ENCODE measurements at places on chromosomes 3 and 15. TPM values are rescaled to one million over a fixed set of nuclear protein-coding genes. Genes with fewer than 3 reads are reported as not detected.

The GOLGA6L7 gene
- total RNA-seq, result not detected

The TMEM87A gene
- total RNA-seq, result 53.4 TPM

DNA sequence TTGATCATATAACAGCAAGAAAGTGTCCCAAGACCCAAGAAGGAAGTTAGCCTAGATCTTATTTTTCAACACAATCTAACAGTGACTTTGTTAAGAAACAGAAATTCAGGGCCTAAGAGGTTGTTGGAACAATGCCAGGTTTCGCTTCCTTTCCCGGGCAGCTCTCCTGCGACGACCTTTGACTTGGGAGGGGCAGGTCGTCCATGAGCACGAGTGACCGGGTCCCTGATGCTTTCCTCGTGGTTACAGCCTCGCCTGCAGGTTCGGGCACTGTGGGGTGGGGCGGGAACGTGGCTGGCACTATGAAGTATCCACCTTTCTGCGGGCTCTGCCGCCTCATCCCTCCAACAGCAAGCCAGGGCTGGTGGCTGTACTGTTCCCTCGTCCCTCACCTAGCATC lies 90.1 kb upstream of the RGMA start:
- no peak overlapping the region for H3K27ac ChIP-seq
- no peak for DNase-seq
- H3K4me3 ChIP-seq, result no peak overlapping the region
- H3K36me3 ChIP-seq, result no peaks in the 10 kb centered on the region
- no peaks in the 10 kb centered on the region for H3K27me3 ChIP-seq

DNA sequence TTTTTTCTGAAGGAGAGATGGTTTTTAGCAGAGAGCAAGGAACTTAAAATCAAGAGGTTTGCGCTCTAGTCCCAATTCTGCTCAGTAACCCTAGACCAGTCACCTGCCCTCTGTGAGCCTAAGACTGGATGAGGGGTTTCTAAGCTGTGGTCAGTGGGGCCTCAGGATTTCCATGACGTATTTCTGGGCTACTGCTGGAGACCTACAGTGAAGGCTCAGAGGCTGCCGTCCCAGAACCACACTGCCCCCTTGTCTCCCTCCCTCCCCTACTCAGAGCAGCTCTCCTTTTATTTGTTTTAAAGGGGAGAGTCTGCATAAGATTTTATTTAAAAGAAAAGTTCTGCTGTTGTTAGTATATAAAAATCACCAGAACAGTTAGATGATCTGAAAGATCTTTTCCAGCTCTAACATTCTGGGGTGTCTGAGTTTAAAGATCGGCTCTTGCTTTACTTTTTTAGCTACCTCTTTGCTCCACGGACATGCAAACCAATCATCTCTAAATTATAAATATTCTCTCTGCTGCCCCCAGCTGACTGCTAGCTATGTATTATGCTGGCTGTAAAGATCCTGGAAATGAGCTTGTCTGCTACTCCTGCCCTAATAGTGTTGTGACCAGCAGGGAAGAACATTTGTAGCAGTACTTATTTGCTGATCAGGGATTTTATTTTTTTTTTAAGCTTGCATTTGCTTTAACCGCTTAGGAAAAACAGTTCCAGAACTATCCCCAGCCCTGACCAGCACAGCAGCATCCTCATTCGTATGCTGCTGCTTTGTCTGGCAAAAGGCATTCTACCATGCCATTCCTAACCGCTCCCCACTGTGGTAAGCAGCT lies 28.6 kb upstream of the NDUFB4 start:
- no peaks in the 10 kb centered on the region for H3K27me3 ChIP-seq
- no peaks in the 10 kb centered on the region for H3K4me1 ChIP-seq
- peak overlapping the region; percentile 16 for H3K4me3 ChIP-seq

- no peak overlapping the region for H3K27ac ChIP-seq
- no peaks in the 10 kb centered on the region for H3K36me3 ChIP-seq
- H3K27me3 ChIP-seq, result no peaks in the 10 kb centered on the region
- DNase-seq, result no peak
- H3K4me3 ChIP-seq, result no peak overlapping the region
Measured at GRCh38 chr3:44223299-44223698, 18.4 kb upstream of the TOPAZ1 start.

- H3K27ac ChIP-seq, result no peak overlapping the region
- H3K36me3 ChIP-seq, result no peaks in the 10 kb centered on the region
- H3K27me3 ChIP-seq, result no peaks in the 10 kb centered on the region
- H3K4me3 ChIP-seq, result peak overlapping the region; percentile 34
- DNase-seq, result peak; percentile 53
Measured at GRCh38 chr3:75906555-75907112, 121.3 kb upstream of the ZNF717 start.

- no peaks in the 10 kb centered on the region for H3K36me3 ChIP-seq
- no peak for DNase-seq
- H3K27me3 ChIP-seq, result no peaks in the 10 kb centered on the region
- H3K4me1 ChIP-seq, result peaks cover 5% of the 10 kb centered on the region
Measured at GRCh38 chr3:119609301-119609700, 11.6 kb downstream of the PLA1A start.

DNA sequence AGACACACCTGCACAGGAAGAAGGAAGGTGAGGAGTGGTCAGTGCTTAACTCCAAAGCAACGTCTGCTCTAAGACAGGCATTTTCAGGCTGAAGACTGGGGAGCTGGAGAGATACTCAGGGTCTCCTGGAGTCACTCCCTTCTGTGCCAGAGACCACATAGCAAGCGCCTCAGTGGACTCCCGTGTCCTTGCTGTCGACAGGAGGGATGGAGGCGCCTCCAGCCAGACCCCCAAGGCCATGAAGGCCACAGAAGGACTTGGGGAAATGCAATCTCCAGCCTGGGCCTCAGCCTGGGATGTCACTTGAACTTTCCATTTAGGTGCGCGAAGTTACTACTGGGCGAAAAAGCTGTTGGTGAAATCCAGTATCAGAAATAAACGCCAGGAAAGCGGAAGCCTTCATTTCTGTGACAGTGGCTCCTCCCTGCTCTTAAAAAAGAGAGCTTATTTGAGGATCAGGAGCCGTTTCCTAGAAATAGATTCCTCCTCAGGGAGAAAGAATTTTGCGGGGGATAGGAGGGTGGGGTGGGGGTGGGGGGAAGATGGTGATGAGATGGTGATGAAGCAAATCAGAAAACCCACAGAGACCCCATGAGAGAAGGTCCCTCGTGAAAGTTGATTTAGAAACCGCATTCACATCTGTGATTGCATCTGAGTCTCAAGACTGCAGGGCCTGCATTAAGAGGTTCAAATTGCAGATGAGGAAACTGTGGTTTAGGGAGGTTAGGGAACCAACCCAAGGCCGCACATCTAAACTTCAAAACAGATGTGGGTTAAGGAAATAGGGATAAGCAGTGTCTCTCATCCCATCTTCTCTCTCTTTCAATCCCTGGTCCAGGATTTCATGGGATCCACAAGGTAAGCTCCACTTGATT lies 78.8 kb downstream of the ATP2B2 start:
- no peaks in the 10 kb centered on the region for H3K27me3 ChIP-seq
- no peaks in the 10 kb centered on the region for H3K4me1 ChIP-seq
- no peaks in the 10 kb centered on the region for H3K36me3 ChIP-seq
- no peak overlapping the region for H3K4me3 ChIP-seq
- no peak overlapping the region for H3K27ac ChIP-seq

GRCh38 chr3:193499136-193499770 lies 55.4 kb downstream of the ATP13A4 start:
- H3K36me3 ChIP-seq, result no peaks in the 10 kb centered on the region
- no peak for DNase-seq
- H3K27me3 ChIP-seq, result peaks cover 9% of the 10 kb centered on the region
- H3K4me3 ChIP-seq, result no peak overlapping the region
- no peak overlapping the region for H3K27ac ChIP-seq

Measured in A673 (cell line).